ENCODE measurements at places on chromosomes 7 and 10. TPM values are rescaled to one million over a fixed set of nuclear protein-coding genes. Genes with fewer than 3 reads are reported as not detected.

DENND2A gene
- total RNA-seq = 23.9 TPM

GSTO2 gene
- total RNA-seq = 0.89 TPM

NRG3 gene
- total RNA-seq = 0.04 TPM

MYH16 gene
- not detected for total RNA-seq

NEBL gene
- total RNA-seq = 3.2 TPM

ANXA8L1 gene
- not detected for total RNA-seq

GRM3 gene
- total RNA-seq = 0.04 TPM
